DMS 273 treated with DMSO at 0.1 percent for 48 hours (cell line): ENCODE measurements at places on chromosomes 7 and 10.

- DNase-seq, result no peak
Measured at GRCh38 chr7:6186577-6186976, 85.8 kb downstream of the CYTH3 start.

DNA sequence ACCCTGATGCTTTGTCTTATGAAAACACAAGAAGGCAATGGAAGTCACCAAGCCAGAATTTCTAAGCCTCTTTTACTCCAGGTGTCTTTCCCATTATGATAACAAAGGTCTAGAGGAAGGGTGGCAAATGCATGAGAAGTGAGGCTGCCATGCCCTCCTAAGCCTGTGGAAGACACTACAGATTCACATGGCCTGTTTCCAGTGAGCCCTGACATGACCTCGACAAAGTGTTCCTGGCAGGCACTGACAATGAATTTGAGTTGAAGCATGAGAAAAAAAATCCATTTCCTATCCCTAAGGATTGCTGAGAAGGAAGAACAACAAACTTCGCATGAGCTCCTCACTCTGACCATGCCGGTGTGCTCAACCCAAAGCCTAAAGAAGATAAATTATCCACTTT is 268.0 kb downstream of the HTR7 start:
- DNase-seq, result no peak

- no peak for DNase-seq
Measured at GRCh38 chr10:89210794-89211425, 3.8 kb upstream of the CH25H start.

DNA sequence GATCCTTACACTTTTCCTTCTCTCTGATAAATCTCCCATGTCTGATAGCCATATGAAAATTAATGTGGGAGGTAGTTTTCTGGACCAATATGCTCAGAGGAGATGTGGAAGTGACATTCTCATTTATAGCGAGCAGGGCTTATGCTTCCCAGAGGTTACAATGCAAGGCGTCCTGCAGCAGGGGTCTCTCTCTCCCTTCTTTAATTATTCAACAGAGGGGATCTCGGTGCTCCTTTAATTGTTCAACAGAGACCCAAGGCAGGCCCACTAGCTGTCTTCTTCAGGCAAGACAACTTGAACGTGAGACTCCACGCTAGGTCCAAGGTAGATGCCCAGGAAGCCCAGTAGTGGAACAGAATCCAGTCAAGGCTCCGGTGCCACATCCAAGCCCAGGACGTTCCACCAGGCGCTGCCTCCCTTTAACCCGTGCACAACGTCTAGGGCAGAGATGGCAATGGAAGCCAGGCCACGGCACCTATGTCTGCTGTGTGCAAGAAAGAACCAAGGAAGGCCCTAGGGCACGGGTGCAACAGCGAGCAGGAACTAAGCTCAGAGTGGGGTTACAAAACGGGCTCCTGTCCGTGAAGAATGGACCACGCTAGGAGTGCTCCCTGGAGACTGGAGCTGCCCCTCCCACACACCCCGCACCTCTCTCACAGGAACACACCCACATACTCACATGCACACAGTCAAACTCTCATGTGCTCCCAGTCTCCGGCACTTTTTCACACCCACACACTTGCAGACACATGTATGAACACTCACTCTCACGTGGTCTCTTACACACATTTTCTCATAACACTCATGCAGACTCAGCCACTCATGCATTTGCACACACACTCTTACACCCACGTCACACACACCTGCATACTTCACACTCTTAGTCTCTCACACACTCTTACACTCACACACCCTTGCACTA is 230.4 kb downstream of the TNS3 start:
- no peak for DNase-seq

GRCh38 chr7:10577866-10578374 is 395.8 kb upstream of the PHF14 start:
- DNase-seq, result no peak

DNA sequence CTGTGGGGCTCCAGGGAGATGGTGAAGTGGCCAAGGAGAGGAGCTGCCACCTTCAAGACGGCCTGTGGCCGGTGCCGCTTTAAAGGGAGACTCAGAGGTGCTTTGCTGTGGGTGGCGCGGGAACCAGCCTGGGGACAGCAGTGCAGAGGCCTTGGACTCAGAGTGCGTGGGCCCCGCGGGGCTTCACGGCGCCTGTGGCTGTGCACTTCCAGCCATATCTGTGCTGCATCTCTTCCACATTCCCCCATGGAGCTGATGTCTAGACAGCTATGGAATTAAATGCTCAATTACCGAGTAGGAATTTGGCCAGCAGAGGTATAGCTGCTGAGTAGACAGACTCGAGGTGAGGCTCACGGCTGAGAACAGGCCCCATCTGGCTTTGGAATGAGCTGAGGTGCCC is 41.7 kb downstream of the HTRA1 start:
- no peak for DNase-seq

DNA sequence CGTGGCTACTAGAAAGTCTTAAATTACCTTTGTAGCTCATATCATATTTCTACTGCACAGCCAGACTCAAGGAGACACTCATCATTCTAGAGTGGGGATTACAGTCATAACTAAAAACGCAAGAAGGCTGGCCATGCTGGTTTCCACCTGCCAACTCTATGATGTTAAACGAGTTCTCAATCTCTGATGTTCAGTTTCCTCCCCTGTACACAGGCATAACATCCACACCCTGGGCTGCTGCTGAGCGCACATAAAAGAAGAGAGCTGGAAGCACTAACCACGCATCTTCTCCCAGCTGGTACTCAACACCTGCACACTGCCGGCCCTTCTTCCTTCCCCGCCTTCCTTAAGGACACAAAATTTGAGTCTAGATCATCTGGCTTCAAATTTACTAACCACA is 60.5 kb downstream of the SORBS1 start:
- DNase-seq, result no peak

DNA sequence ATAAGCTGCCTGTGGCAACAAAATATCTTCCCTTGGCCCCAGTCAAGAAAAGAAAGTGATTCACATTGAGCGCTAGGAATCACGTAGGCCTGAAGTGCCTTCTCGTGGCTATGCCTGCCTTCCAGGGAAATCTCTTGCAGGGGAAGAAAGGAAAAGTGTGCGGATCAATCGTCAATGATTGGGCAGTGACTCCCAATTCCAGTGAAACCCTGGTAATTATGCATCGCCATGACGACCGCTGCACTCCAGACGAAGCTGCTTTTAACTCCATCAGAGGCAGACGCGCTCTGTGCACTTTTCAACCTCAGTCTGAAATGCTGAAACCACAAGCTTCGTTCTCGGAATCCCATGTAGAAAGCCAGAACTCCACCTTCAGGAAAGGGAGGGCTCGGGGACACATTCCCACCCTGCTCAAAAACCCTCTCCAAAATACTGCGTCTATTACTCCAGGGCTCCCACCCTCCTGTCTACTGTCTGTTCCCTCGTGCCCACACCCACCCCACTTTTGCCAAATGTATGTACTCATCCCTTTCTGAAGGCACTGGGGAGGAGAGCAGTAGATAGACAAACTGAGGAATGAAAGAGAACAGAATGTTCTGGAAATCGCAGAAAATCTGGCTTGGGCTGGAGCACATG is 24.2 kb upstream of the PRKAG2 start:
- DNase-seq, result no peak

DNA sequence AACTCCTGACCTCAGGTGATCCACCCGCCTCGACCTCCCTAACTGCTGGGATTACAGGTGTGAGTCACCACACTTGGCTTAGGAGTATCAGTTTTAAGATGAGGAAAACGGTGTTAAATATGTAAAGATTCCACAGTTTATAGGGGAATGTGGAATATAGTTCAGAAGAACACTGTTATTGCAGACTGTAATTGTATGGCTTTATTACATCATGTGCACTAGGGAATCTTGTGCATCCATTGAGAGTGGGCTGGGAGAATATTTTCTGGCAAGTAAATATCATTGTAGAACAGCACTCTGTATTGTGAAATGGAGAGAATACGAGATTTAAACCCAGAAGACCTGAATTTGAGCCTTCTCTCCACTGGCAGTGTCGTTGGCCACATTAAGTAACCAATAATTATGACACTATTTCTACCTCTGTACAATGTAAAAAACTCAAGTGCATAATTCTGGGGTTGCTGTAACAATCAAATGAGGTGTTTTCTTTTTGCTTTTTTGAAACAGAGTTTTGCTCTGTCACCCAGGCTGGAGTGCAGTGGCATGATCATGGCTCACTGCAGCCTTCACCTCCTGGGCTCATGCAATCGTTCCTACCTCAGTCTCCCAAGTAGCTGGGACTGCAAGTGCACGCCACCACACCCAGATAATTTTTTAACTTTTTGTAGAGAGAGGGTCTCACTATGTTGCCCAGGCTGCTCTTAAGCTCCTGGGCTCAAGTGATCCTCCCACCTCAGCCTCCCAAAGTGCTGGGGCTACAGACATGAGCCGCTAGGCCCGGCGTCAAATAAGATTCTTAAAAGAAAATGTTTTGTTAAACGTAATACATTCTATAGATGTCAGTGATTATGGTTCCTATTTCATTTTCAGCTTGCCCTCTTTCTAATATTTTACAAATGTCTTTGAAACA is 12.0 kb upstream of the PARD3 start:
- DNase-seq, result no peak

GRCh38 chr7:132394283-132395198 is 181.7 kb downstream of the PLXNA4 start:
- DNase-seq, result no peak

DNA sequence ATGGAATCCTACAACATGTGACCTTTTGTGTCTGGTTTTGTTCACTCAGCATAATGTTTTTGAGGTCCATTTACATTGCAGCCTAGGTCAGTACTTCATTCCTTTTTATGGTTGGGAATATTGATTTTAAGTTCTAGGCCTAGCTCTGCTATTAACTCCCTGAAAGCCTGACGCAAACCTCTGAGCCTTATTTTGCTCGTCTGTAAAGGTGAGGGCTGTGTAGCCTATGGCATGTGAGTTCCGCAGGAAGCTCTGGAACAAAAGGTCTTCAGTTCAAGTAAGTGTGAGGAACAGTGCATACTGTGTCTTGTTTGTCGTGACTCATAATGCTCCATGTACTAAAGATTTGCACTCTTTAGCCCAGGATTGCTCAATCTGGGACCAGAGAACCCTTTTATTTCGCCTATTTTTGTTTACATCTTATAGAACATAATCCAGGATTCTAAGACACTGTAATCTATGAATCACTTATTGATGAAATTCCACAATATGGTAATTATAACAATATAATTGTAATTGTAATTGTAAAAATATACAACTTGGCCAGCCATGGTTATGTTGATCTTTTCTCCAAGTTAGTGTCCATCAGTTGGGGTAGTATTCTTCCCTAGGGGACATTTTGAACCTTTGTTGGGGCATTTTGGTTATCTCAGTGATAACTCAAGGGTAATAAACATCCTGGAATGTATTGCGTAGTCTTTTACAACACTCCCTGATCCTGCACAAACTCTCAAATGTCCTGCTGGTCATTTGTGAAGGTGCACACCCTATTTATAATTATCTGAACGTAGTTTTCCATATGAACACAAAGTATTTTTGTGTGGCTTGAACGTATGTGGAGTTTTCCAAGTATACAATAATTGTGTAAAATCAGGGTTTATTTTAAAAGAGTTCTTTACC is 184.7 kb downstream of the VTI1A start:
- DNase-seq, result no peak

DNA sequence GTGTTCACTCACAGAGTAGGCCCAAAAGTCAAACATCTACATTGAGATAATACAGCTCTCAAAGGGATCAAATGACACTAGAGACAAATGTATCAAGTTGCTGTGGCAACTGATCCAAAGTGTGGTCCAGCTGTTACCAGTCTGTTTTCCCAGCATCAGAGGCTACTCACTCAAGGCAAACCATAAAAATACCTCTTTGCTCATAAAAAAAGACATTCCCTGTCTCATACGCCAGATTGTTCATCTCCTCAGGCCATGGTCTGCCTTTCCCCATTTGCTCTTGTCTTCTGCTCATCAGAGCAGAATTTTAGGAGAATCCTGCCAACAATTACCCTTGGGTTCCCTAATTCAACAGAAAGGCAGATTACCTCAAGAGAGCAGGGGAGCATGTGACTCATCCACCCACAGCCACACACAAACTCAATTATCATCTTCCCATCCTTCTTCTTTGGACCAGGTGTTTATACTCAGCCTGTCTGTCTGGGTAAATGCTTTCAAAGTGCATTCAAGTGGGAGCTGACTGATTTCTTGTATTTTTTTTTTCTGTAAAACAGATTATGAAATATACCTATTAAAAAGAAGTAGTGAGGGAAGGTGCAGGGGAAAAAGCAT is 226.5 kb upstream of the HPS1 start:
- no peak for DNase-seq

DNA sequence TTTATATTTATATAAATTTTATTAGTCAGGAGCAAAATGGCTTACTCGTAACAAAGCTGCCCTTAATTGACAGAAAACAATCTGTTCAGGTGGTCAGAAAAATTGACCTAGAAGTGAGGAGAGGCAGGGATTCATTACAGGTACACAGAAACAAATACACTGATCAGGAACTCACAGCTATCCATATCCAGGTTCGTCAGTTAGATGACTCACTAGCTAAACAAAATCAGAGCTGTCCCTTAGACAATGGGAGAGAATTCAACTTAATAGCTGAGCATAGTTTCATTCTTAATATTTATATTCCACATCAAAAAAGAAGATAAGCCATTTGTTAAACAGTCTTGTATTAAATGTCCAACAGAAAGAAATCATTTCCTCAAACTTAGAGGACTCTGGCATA is 41.7 kb downstream of the HYCC1 start:
- DNase-seq, result no peak

GRCh38 chr10:119459681-119460340 is 82.7 kb downstream of the RGS10 start:
- DNase-seq, result no peak

DNA sequence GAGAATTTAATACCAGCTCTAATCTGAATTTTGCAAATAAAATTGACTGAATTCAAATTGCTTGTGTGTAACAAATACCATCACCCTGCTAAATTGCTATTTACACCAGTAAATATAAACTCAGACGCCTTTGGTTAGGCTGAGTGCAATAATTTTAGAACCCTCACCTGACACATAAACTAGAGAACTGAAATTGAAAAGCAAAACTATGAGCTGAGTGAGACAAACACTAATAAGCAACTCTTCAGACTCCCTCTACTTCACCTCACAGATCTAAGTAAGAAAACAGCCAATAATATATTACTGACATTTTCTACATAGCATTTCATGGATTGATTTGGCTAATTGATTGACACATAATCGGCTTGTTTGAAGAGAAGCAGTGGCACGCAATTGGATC is 621.2 kb downstream of the REEP3 start:
- DNase-seq, result no peak

DNA sequence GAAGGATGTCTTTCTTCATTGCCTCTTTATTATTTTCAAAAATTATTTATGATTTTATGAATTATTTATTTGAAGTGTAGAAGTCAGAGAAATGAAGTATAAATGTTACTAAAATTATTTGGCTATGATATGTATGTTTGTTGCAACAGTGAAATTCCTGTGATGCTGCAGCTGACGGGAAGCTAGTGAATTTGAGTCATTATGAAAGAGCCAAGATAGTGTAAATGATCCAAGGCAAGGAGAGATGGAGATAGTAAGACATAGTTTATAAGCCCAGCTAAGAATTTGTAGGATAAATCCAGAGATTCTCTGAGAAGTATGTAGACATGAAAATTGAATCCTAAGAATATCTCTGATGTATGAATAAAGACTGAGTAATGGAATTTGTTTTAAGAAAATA is 30.8 kb downstream of the CASD1 start:
- DNase-seq, result no peak
